Cortex of kidney (tissue), 1 donor: ENCODE measurements at places on chromosomes 4 and X.

DNA sequence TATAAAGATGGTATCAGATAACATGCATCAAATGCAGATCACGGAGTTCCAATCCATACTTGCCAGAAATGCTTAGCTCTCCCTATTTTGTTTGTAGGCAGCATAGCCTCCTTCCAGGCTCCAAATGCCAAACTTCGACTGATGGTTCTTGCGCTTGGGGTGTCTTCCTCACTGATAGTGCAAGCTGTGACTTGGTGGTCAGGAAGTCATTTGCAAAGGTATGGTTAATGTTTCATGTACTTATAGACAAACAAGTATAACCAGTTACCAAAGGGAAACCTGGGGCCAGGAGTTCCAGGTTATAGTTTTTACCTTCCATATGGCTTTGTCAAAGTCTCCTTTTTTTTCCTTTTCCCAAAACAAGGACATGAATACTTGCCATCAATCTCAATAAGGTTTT, 5.3 kb downstream of the CWH43 start:
- no peak for DNase-seq

DNA sequence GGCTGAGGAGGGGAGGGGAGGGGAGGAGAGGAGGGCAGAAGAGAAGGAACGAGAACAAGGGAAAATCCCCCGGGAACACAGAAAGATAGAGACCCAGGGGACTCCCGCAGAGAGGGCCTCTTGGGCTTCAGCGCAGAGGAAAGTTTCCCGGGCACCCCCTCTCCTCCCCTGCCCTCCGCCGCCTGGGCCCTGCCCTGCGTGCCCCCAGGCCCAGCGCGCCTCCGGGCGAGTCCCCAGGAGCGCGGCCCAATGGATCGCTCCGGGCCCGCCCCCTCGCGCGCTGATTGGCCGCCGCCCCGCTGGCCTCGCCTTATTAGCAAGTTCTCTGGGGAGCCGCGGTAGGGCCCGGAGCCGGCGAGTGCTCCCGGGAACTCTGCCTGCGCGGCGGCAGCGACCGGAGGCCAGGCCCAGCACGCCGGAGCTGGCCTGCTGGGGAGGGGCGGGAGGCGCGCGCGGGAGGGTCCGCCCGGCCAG, at the start of gene MSX1:
MSX1 (plus strand) TSS at position 341 of the 474 bp plus-strand sequence. CDS start 235 bp downstream, outside the sequence.
- no peak for DNase-seq

GRCh38 chr4:94700298-94700697, 57.5 kb upstream of the BMPR1B start:
- no peak for DNase-seq

GRCh38 chrX:57918750-57919436, 8.6 kb upstream of the ZXDA start:
- DNase-seq = no peak

DNA sequence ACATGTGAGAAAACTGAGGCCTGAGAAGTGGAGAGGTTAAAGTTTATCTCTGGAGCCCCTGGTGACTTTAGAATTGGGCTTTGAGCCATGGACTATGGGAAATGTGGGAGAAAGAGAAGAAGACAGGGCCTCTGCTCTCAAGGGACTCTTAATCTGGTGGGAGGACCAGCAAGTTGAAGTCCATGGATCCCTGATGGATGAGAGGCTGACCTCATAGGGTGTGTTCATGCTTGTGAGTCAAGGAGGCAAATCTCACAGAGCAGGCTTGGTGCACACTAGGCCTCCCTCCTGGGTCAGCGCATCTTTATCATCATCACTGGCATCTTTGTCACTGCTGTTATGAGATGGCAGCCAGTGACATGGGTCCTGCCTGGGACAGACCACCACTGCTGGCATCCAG, 211.9 kb downstream of the AFAP1 start:
- DNase-seq = no peak

DNA sequence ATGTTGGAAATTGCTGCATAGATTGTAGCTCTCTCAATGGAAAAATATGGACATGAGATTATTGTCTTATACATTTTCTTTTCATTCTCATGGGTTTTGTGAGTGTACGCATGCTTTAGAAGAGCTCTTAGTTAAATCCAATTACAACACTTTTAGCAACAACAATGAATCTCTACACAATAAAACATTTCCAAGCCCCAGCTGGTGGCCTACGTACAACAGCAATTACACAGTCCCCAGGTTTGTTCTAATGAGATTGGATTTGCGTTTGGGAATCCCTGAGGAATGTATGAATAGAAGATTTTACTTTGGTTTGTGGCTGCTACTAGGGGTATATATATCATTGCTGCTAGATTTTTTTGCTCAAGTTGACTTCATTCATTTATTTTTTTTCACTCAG, 98.6 kb downstream of the FHDC1 start:
- no peak for DNase-seq

GRCh38 chr4:86452924-86453531, 93.2 kb upstream of the MAPK10 start:
- DNase-seq = no peak

DNA sequence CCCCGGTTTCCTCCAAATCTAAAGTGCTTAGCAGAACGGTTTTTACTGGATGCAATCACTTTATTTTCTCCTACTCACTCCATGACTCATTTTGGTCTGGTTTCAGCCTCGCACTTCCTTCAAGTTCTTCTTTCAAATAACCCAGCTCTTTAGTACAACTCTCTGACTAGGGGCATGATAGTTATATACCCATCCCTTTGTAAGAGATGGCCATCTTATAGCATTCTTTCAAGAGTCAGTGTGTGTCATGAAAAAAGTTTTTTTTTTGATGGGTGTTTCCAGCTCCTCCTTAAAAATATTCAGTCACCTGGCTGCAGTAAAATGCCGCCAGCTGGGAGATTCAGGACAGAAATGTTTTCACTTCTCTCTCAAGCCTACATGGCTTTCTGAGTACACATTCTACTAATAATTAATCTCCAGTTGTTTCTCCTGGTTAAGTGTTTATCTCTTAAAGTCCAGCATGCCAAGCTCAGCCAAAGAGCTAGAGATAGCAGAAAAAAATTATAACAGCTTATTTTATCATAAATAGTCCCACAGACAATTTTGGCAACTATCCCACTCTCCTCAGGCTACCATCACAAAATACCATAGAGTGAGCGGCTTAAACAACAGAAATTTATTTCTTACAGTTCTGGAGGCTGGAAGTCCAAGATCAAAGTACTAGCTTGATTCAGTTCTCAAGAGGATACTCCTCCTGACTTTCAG, 139.3 kb downstream of the GASK1B start:
- DNase-seq = no peak

GRCh38 chr4:88761861-88762523, 64.4 kb upstream of the NAP1L5 start:
- DNase-seq = no peak

DNA sequence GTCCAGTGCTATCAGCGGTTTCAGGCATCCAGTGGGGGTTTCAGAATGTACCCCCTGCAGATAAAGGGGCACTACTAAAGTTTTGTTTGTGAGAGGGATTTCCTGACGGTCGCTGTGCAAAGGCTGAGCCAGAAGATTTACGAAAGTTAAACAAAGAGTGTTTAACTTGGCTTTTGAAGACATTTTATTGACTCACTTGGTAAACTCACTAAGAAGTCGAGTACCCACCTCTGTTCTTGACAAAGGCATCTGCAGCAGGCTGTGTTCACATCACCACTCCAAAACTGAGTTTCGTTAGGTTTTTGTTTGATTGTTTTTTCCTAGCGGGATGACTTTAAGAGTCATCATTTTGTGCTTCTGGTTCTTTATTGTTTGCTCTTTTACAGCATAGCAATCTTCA, 143.9 kb upstream of the TBL1X start:
- no peak for DNase-seq

GRCh38 chr4:97359826-97360225, 783.5 kb downstream of the STPG2 start:
- DNase-seq = no peak

GRCh38 chr4:89486042-89486441, 178.4 kb upstream of the GPRIN3 start:
- no peak for DNase-seq

DNA sequence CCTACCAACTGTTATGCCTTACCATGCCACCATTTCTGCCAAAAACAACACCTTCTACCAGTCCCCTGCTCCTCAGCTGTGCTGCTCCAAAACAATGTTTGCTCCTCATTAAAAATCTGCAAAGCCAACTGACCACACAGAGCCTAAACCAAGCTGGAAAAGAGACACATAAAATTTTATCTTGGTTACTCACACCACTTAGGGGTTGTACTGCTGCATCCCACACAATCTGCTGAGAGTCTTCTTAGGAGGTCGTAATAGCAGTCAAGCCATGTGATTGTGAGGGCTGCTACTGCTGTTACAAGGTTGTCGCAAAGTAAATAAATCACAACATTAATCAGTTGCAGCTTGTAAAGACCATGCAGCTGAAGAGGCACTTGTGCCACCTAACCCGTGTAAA, 607.4 kb upstream of the FAM241A start:
- DNase-seq = no peak

DNA sequence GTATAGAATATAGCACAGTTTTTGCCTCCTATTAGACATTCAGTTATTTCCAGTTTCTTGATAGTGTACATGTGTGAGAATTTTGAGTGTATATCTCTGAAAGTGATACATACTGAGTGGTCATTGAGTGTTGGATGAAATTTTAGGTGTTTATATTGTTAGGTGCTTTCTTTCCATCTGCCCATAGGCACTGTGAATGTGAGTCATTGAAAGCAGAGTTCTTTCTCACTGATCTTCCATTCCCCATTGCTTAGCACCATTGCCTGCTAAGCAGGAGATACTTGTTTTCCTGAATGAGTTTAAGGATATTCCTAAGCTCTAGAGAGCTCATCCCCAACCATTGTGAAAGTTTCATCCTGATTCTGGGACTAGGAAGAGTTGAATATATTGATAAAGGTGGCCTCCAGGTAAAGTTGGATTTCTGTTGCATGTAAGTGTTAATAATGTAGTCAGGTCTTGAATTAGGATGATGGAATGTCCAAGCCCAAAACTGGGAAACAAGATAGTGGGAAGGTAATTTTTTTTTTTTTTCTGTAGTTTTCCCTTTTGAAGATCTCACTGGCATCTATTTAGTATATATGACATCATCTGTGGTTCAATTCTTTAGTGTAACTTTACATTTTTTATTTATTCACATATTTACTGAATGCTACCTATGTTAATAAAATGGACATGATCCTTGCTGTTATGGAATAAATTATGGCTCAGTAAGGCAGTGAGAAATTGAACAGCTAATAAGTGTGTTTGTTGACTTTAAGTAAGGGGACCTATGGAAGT, 22.1 kb downstream of the UBE2K start:
- DNase-seq = no peak

DNA sequence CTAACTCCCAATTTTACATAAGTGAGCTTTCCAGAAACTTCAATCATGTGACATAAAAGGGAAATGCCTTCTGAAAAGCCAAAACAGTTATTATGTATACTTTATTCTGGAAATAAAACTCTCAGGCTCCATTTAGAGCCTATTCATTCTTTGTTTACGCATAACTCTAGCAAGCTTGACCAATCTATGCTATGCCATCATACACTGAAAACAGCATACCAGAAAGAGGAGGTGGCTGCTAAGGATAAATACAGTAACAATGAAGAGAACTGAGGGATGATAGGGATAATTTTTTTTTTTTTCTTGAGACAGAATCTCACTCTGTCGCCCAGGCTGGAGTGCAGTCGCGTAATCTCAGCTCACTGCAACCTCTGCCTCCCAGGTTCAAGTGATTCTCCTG, 24.4 kb downstream of the CDKL2 start:
- DNase-seq = no peak

- no peak for DNase-seq
Measured at GRCh38 chr4:143768007-143768591, 67.6 kb upstream of the FREM3 start.

DNA sequence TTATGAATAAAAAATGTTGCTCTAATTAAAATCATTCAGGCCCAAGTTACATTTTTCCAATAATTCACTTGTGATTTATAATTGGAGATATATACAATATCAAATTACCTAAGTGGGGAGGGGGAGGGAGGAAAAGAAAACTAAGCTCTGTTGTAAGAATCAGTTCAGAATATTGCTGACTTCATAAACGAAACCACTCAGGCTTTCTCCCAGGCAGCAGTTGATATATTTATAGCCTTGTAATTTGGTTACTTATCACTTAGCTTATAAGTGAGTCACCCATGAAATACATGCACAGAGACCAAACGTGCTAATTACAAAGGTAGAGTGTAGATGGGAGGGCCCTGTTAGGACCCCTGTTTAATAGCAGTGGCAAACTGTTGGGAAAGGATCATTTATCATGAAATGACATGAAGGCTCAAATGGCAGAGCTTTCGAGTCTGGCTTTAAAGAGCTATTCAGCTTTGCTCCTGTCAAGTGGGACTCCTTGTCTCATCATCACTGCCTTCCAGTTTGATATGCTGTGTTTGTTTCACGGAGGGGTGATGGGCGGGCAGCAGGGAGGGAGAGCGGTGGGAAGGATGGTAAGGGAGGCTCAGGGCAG, 105.6 kb upstream of the PGRMC2 start:
- DNase-seq = no peak

DNA sequence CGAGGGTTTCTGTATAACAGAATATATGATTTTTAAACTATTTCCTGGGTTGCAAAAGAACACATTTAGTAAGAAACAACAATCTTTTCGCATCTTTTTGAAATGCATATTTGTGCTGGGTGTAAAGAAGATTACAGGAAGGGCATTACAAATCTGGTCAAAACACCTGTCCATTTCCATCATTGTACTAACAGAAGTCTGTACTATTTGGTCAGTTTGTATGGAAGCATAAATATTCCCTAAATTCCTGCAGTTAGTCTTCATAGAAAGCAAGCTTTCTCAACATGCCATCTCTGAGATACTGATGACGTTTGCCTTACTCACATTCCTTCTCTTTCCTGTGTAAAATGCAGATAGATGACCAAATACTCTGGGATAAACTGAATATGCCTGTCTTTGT, 203.3 kb downstream of the NWD2 start:
- no peak for DNase-seq

GRCh38 chrX:7283741-7284140, 135.8 kb upstream of the PUDP start:
- DNase-seq = no peak

DNA sequence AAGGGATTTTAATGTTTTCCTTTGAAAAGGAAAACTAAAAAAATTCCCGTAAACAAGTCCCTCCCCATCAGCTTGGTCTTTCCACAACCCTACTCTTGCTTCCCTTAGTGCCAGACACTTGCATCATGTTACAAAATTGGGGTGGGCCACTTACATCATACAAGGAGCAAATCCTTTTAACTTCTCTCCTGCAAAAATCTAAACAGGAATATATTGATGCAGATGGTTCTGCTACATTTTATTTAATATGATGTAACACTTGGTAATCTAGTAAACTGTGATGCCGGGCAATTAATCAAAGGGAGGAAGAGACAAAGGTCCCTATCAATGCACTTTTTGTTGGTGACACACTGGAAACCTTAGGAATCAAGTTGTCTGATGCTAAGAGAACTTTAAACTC, 125.3 kb downstream of the UBE2K start:
- no peak for DNase-seq

DNA sequence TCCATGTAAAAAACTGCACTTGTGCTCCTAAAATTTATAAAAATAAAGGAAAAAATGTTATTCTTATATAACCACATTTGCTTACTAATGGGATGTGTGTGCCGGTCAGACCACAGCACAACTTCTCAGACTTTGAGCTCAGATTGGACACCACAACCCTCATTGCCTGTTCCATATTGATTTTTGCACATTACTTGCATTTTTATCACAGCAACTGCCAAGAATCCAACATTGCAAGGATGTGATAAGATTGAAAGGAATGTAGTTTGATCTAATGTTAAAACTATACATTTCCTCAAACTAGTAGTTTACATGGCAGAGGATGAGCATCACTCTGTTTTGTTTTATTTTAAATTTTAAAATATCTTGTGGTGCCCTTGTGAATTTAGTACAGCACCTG, 227.8 kb downstream of the KDR start:
- DNase-seq = no peak

- DNase-seq = no peak
Measured at GRCh38 chrX:12954981-12955380, 19.9 kb upstream of the TMSB4X start.
